Stimulated activated CD4-positive, alpha-beta T cell treated with anti-CD3 and anti-CD28 coated beads, Interleukin-1b, Interleukin-23, amount 100 ng/mL, for 1 hour (primary cell): ENCODE measurements at places on chromosomes 16 and 17.

DNA sequence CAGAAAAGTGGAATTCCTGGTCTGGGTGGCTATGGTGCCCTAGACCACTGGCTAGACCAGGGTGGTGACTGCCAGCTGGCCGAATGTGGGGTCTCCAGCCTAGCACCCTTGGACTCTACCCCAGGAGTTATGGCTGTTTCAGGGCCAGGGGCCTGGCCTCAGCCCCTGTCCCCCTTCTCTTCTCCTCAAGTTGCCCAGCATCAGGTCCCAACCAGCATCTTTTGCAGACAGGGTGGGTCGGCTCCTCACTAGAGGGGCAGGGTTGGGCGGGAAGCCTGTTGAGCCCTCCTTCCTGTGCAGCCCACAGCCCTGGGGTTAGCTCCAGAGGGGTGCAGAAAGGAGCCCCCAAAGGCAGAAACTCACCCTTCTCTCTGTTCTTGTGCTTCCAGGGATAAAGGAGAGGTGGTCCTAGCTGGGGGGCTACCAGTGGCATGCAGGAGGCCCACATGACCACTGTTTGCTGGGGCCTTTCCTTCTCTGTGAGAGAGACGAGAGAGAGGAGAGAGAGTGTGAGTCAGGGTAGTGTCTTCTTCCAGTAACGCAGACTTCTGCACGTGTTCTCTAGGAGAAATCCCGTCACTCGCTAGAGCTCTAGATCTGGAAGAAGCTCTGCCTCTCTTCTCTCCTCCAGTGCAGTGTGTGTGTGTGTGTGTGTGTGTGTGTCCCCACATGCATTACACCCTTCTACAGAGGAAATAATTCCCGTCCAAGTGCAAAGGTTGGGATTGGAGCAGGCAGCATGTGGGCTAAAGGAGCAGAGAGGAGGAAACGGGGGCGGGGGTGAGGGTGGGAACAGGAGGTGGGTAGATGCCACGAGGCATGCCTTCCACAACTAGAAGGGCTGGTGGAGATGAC lies 209.4 kb downstream of the SEC14L1 start:
- no peak for DNase-seq

DNA sequence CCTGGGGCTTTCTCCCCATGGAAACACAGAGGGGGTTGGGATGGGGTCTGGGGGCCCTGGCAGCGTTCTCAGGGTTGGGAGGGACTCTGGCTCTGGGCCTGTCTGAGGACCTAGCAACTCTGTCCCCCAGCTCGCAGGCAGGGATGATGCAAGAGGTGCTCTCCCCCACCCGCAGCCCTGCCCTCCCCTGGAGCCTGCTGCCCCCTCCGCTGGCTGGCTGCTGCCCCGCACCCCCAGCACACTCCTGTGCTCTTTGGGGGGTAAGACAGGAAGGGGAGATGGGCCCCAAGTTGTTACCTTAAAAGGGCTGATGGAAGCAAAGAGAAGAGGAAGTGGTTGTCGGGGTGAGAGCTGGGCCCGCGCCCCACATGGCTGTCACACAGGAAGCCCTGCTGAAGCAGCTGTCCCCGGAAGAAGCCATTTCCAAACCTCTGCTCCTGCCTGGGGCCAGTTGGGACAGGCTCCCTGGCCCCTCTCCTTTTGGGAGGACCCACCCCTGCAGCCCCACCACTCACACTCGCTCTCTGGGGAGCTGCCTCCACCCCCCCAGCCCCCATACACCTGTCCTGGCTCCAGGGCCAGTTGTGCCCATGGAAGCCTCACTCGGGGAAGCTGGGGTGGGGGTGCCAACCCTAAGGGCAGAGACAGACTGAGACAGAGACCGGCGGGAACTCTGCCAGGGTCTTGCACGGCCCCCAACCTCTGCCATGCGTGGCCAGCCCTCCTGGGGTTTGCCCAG lies 2.5 kb downstream of the CORO1A start:
- peak; percentile 74 for DNase-seq

GRCh38 chr17:49498029-49498615 lies 3.0 kb downstream of the NGFR start:
- DNase-seq = no peak

DNA sequence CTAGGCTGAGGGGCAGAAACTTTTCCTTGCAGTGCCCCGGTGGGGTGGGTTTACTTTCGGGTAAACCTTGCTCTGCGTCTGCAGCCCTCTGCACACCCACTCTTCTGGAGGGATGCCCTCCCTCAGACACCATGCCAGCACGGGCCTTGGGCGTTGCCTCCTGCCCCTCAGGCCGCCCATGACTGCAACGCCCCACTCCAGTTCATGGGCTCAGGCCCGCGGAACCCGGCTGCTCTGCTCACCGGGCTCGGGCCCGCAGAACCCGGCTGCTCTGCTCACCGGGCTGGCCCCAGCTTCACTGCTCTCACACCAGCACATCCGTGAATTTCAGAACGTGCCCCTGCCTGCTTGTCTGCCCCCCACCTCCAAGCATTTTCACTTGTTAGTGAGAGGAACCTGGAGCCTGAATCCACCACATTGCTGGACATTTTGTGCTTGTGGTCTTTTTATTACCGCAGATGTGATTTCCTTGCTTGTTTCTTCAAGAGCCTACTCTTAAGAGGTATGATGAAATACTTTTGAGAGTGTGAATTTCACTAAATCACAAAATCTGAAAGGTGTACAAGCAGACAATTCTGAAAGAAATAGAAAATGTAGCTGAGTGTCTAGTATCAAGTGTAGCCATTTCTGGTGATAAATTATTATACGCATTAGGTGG lies 130.9 kb downstream of the RPTOR start:
- DNase-seq = no peak

GRCh38 chr17:38967290-38967738 lies at the start of gene FBXO47:
Gene FBXO47, minus strand, starts transcription at chr17:38967403. Its CDS starts 4,378 bp downstream, at chr17:38963025.
- peak; percentile 47 for DNase-seq

DNA sequence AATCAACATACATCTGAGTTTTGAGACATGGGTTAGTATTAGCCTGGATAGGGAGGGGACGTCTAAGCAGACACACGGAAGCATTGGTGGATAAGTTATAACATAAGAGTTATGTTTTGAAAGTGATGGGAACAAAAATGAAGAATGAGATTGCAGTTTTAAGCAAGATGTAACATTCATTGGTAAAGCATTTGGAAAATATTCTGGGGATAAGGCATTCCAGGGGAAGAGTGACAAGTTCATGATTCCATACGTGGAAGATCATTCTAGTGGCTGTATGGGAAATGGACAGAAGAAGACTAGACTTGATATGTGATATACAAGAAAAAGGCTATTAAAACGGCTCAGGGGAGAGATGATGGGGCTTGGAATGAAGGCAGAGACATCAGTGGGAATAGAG lies 632.9 kb downstream of the CDH8 start:
- DNase-seq = no peak

DNA sequence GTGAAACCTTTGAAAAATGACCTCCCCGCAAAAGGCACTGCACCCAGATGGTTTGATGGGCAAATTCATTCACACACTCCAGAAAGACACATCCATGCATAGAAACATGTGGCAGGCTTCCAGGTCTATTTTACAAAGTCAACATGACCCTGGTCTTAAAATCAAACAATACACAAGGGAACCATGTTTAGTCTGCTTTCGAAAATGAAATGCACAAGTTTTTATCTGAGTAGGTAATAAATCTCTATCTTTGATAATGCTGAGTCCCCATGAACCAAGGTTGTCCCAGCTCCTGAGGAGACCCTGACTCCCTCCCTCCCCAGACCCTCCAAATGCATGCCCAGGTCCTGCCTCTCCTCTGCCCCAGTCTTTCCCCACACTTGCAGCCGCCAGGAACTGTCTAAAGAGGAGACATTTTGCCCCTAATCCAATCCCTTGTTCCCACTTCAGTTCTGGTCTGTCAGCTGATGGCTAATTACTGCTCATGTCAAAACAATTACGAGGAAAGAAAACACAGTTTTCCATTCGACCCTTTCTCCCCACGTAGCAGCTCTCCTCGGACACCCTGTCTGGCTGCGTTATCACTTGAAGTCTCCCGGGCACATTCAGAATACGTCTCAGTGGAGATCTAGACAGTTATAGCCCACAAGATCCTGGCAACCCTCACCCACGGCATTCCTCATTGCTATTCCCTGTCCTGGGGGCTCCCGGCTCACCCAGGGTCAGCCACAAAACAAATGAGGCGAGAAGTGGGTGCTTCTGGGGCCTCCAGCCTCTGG lies 68.8 kb upstream of the RCVRN start:
- no peak for DNase-seq

DNA sequence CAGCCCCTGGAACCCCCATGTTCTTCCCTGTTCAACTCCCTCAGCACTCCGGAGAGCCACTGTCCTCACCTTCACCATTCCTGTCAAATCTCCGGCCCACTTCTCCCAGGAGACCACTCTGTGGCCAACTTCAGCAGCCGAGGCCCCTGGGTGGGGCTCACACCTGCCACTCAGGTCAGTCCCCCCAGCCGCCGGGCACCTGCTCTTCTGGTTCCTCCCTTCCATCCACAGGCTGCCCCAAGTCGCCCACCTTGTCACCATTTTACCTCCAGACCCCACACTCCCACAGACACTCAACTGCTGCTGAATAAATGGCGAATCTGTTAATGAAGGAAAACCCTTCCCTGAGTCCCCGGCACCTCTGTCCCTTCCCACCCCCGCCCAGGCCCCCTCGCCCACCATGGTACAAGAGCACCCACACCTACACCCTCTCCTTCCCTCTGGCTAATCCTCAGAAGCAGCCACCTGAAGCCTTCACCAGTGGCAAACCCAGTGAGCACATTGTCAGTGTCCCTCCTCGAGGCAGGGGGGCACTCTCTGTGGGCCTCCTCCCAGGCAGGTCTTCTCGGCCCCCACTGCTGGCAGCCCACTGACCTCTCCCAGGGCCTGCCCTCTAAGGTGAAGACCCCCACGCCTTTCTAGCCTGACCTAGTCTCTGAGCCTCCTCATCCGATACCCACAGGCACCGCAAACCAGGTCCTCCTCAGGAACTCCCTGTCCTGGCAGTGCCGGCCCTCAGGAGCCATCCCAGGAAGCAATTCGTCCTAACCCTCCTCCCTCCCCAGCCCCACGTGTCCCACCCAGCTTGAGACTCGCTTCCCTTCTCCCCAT lies 8.2 kb downstream of the CANT1 start:
- no peak for DNase-seq

DNA sequence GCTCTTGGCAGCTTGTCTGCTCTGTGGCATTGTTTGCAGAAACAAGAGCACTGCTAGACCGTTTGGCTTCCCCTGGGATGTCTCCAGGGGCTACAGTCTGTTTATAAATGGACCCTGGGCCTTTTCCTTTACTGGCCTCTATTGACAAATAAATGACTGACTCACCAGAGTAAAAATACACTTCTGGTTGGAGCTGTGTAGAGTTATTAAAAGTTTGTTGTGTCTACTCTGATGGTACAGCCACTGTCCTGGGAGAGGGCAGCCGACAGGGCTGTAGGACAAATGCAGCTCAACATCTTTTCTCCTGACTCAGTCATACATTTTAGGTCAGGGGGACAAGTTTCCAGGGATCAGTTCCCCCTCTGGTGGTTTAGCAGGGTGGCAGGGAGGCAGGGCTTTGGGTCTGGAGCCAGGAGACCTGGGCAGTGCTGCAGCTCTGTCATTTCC lies 30.0 kb downstream of the FOXL1 start:
- no peak for DNase-seq

- no peak for DNase-seq
Observed at GRCh38 chr16:65120461-65120830, 1.4 kb downstream of the CDH11 start.
